ENCODE measurements at places on chromosomes 5 and 9. TPM values are rescaled to one million over a fixed set of nuclear protein-coding genes. Genes with fewer than 3 reads are reported as not detected.
A peak's percentile ranks its signal among the peaks of the same experiment; 100 is the strongest.

The CORO2A gene
- total RNA-seq, result 1.3 TPM

The TBCA gene
- 212 TPM for total RNA-seq

- peak; percentile 56 for DNase-seq
These were observed 108.1 kb upstream of the SPRY4 start for GRCh38 chr5:142432961-142433360.

- no peak for DNase-seq
These were observed 831.0 kb downstream of the SEMA5A start for GRCh38 chr5:8714861-8715260.

DNA sequence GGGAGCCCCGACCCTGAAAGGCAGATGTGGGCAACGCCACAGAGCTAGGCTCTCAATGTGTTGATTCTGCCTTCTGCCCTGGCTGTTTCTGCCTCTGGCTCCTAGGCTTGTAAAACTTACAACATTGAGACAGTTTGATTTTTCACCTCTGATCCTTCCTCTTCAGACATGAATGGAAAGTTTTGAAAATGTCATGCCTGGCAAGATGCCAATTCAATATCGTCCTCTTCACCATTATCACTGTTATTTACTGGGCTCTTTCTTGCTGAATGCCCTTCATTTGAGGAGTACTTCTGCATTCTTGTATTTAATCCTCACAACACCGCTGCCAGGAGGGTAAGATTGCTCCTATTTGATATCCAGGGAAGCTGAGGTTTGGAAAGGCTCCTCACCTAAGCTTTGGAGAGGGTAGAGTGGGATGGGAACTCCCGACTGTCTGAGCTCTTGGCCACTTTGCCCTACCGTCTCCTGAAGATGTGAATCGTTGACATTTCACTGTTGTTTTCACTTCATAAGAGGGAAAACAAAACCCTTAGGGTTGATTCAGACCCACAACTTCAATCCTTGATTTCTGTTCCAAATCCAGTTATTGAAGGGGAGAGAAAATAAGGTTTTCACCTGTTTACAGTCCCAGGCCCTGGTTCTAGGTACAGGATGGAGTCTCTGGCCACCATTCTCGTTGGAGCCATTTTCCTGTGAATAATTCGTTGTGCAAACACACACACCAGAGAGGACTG, 12.7 kb upstream of the FGF1 start:
- DNase-seq, result no peak

GRCh38 chr9:36153746-36154145, 15.4 kb upstream of the CCIN start:
- DNase-seq, result no peak

DNA sequence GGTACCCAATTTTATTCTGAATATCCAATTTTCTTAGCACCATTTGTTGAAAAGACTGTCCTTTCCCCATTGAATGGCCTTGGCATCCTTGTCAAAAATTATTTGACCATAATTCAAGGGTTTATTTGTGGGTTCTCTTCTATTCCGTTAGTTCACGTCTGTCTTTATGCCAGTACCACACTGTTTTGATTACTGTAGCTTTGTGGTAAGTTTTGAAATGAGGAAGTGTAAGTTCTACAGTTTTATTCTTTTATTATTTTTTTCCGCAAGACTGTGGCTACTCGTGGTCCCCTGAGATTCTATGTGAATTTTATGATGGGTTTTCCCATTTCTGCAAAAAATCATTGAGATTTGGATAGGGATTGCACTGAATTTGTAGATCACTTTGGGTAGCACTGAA, 402.6 kb downstream of the PLK2 start:
- DNase-seq, result no peak

DNA sequence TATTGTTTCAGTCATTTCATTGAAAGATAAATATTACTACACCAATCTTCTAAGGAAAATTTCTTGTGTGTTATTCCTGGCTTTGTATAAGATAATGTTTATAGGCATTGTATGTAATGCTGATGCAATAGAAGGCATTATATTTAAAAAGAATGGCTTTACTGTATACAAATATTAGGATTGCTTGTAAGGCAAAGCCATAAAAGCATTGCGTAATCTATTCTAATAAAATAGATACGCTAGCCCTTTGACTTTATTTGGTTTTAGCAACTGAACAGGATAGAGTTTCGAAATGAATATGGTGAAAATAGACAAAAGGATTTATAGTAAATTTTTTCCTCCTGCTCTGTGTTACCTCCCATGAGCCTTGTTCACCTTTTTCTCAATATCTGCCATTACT, 5.5 kb upstream of the LYSMD3 start:
- DNase-seq, result no peak

DNA sequence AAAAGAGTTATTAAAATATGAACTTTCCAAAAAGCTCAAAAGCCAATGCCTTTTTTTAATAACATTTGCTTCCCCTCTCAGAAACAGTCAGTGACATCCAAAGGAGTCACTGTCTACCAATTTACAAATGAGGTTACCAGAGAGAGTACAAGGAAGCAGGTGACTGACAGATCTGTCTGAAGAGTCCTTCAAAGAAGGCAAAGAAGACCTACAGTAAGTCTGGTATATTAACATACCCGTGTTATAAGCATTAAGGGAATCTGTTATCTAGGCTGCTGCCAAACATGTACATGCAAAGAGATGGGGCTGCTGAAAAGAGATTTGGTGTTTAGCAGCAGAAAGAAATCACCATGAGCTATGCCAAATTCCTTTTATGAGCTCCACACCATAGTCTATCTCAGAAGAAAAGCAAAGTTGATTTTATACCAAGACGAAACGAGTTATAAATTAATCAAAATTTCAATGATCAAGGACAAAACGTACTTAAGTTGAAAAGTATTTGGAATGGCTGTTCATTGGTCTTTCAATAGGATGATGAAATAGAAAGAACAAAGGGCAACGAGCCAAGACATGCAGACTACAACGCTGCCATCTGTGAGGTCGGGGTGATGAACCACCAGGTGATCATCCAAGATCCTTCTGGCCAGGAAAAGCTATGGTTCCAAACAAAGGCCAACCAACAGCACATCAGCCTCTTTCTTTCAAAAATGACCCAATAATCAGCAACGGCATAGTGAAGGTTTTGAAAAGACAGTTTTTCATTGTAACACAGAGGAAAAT, 8.1 kb downstream of the PRELID2 start:
- DNase-seq, result no peak

Measured in activated T-helper 1 cell treated with anti-CD3 and anti-CD28 coated beads, Interleukin-12 subunit alpha, Interleukin-12 subunit beta, Interleukin-2, Interleukin-4 antibody, amounts not matched to agents 30 ng/mL and 10 ng/mL and 1 ng/mL, durations not matched to agents 14 hours and 24 hours and 36 hours (primary cell).